ENCODE measurements at places on chromosomes 5 and 9. TPM values are rescaled to one million over a fixed set of nuclear protein-coding genes. Genes with fewer than 3 reads are reported as not detected.

- DNase-seq, result peak; percentile 53
- H3K4me3 ChIP-seq, result no peak overlapping the region
- no peaks in the 10 kb centered on the region for H3K36me3 ChIP-seq
- no peaks in the 10 kb centered on the region for H3K4me1 ChIP-seq
Measured at GRCh38 chr5:133569347-133569746, 43.0 kb downstream of the FSTL4 start.

- H3K4me3 ChIP-seq, result no peak overlapping the region
- H3K27me3 ChIP-seq, result no peaks in the 10 kb centered on the region
- peak; percentile 58 for DNase-seq
- no peaks in the 10 kb centered on the region for H3K36me3 ChIP-seq
- H3K27ac ChIP-seq, result no peak overlapping the region
- H3K4me1 ChIP-seq, result no peaks in the 10 kb centered on the region
Measured at GRCh38 chr9:306907-307306, 92.2 kb downstream of the DOCK8 start.

DNA sequence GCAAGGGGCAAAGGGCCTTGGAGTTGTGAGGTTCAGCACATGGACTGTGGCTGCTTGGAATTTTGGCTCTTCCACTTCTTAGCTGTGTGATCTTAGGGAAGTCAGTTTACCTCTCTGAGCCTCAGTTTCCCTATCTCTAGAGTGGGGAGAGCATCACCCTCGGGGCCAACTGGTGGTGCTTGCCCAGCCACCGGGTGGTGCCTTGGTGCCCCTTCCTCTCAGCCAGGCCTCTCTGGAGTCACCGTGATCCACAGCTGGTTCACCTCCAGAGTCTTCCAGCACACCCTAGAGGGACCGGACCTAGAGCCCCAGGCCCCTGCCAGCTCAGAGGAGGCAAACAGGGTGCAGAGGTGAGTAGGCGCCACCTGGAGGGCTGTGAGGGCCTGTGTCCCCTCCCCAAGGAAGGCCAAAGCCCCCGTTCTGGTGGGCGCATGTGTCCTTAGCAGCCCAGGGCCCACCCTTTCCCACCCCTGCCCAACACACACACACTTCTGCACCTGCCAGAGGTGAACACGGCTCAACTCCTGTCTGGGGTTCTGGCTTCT, 7.7 kb downstream of the ADGRD2 start:
- H3K27me3 ChIP-seq, result no peaks in the 10 kb centered on the region
- H3K36me3 ChIP-seq, result no peaks in the 10 kb centered on the region
- DNase-seq, result no peak

DNA sequence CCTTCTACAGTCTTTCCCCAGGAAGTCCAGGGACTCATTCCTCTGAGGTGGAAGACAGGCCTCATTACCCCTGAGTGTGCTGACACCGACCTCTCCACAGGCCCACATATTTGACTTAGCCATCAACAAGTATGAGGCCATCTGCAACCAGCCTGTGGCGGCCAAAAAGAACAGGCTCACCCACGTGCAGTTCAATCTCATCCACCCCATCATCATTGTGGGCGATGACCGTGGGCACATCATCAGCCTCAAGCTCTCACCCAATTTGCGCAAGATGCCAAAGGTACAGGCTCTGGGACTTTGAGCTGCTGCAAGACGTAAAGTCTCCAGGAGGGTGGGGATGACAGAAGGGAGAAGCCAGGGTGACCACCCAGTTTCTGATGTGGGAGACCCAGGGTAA, 5.6 kb downstream of the ENHO start:
- peaks cover 18% of the 10 kb centered on the region for H3K4me1 ChIP-seq
- no peak overlapping the region for H3K27ac ChIP-seq
- H3K4me3 ChIP-seq, result no peak overlapping the region

DNA sequence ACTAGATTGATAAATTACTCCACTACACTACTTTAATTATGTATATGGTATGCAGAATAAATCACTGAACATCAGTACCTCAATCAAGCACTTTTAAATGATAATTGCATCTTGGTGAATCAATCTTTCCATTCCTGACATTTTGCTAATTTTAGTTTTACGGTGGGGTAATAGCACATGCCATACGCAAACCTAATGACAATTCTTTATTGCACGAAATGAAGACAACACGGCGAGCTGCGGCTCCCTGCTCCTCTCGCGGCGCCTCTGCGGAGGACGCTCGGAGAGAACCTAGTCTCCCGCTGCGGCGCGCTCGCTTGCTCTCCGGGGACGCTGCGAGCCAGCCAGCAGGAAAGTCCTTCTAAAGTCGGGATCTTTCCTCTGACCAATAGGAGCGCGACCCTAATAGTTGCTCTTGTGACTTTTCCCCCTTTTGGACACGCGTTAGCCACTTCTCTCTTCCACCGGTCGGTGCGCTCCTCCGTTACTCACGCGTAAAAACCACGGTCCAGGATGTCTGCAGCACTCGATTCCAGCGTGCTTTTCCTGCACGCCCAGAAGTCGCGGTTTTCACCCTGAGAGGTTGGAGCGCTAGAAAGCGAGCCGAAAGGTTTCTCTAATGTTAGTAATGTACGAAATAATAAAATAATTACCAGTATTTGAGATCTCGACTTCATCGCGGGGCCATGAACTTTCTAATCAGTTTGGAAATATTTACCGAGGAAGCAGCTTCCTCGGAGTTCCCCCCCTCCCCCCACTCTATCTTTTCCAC, 1.0 kb upstream of the MEF2C start:
- H3K27me3 ChIP-seq, result no peaks in the 10 kb centered on the region
- H3K4me3 ChIP-seq, result peak overlapping the region; percentile 74
- H3K4me1 ChIP-seq, result no peaks in the 10 kb centered on the region
- H3K27ac ChIP-seq, result peak overlapping the region; percentile 93

DNA sequence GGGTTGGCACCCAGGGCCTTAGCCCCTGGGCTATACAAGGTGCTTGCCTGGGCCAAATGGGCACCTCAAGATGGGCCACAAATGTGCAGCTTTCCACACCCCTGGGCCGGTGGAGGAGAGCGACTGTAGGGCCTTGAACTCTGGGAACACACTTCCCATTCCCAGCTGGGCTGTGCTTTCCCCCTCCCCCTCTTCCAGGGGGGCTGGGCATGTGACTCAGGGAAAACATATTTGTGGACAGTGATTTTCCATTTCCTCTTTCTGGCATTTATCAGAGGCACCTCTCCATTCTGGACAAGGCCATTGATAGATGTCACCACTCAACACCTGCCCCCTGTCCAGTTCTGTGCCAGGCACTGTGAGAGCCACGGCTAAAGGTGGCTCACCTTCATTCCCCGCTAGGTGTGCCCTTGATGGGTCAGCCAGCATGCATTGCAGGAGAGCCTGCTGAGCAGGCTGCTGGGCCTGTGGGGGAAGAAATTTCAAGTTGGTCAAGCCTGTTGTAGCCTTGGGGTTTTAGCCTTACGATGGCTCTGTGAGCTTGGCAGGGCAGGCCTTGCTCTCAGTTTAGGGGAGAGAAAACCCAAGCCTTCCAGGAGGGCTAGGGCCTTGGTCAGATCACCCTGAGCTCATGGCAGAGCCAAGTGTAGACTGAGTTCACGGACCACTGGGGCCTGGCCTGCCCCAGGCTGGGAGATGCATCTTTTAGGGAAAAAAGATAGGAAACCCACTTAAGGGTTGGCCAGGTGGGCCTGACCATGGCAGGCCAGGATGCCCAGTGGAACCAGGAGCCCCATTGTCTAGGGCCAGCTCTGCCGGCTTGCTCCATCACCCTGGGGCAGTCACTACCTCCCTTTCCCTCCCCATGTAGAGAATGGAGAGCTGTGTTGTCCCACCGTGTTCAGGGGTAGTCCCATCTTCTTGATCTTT, 113.9 kb downstream of the DAB2IP start:
- peak; percentile 59 for DNase-seq
- peaks cover 17% of the 10 kb centered on the region for H3K4me1 ChIP-seq

GRCh38 chr5:142096382-142096781, 12.2 kb upstream of the NDFIP1 start:
- H3K27ac ChIP-seq, result peak overlapping the region; percentile 65
- no peaks in the 10 kb centered on the region for H3K27me3 ChIP-seq
- no peak for DNase-seq
- H3K36me3 ChIP-seq, result no peaks in the 10 kb centered on the region

DNA sequence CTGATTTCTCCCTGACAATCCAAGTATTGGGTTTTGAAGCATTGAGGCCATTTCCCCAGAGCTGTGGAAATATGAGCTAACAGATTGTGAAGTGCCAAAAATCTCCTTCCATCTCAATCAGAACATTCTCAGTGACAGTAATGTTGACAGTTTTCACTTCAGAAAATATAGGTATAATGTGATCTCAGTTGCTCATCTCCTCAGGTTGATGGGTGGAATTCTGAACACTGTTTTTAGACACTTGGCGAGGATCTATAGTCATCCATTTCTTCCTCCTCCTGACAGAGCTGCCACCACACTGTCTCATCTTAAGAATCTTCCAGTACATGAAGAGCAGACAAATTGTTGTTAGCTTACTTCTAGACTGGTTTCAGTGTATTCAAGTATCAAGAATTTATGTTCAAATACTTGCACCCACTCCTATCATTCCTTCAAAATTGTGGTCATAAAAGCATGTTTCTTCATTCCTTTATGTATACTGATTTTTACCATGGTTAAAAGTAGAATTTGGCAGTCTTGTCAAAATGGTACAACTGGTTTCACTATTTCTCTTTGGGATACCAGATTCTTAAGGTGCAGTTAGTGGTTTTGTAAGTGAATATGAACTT, 199.7 kb upstream of the TLE4 start:
- H3K4me3 ChIP-seq, result no peak overlapping the region
- H3K27ac ChIP-seq, result no peak overlapping the region
- no peaks in the 10 kb centered on the region for H3K27me3 ChIP-seq
- no peak for DNase-seq
- H3K36me3 ChIP-seq, result no peaks in the 10 kb centered on the region
- no peaks in the 10 kb centered on the region for H3K4me1 ChIP-seq

DNA sequence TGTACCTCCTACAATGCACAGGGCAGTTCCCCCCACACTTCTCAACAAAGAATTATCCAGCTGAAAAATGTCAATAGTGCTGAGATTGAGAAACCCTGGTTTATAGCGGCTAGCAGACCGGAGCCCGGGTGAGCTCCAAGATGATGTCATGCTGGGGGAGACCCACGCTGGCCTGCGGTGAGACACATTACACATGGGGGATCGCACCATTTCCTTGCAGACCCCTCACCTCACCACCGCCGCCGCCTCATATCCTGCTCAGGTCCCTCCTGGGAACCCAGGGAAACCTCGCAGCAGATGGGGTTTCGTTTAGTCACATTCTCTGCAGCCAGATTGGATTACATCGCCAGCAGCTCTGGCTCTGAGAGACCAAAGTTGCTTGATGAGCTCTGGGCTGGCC, 14.7 kb upstream of the TNC start:
- no peaks in the 10 kb centered on the region for H3K4me1 ChIP-seq
- no peaks in the 10 kb centered on the region for H3K36me3 ChIP-seq
- H3K27ac ChIP-seq, result no peak overlapping the region
- DNase-seq, result no peak

DNA sequence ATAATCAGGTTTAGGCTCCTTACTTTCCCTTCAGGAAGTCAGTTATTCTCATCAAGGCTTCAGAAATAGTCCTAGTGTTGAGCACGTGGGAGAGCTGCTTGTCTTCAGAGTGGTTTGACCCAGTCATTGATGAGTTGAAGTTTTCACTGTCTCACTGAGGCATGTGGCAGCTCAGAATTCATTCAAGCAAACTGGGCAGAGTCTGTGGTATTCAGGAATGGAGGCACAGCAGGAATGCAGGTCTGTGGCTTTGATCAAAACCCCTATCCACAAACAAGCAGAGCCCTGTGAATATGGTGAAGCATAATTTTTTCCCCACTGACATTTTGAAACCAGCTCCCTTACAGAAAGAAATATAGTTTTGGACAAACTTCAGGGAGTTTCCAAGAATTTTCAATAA, 207.3 kb downstream of the CD180 start:
- H3K4me1 ChIP-seq, result no peaks in the 10 kb centered on the region
- no peak overlapping the region for H3K4me3 ChIP-seq
- no peaks in the 10 kb centered on the region for H3K36me3 ChIP-seq
- no peaks in the 10 kb centered on the region for H3K27me3 ChIP-seq
- H3K27ac ChIP-seq, result no peak overlapping the region

- no peaks in the 10 kb centered on the region for H3K4me1 ChIP-seq
- H3K36me3 ChIP-seq, result no peaks in the 10 kb centered on the region
- DNase-seq, result no peak
- no peaks in the 10 kb centered on the region for H3K27me3 ChIP-seq
- H3K27ac ChIP-seq, result no peak overlapping the region
- no peak overlapping the region for H3K4me3 ChIP-seq
Measured at GRCh38 chr5:6592601-6593000, 40.2 kb downstream of the NSUN2 start.

DNA sequence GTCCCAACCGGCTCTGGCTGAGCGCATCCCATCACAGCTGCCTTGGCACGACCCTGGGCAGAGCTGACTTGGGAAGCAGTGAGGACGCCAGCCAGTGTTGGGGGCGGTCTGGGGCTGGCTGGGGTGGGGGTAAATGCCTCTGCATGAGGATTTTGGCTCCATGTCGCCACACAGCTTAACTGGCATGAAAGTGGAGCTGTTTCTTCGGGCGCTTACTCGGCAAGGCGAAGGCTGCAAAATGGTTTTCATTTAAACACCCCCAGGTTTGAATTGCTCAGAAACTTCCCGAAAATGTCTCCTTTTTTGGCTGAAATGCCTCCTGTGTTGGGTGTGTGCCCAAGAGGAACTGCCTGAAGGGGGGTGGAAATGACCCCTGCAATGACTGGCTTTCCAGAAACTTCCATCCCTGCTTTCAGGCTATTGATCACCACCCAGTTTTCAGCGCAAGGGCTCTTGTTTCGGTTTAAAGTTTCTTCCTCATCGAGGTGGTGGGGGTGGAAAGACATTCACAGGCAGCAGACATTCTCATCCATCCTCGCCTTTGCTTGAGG, 38.3 kb downstream of the PTGES start:
- no peak overlapping the region for H3K4me3 ChIP-seq
- no peaks in the 10 kb centered on the region for H3K36me3 ChIP-seq
- peaks cover 8% of the 10 kb centered on the region for H3K4me1 ChIP-seq
- DNase-seq, result no peak

DNA sequence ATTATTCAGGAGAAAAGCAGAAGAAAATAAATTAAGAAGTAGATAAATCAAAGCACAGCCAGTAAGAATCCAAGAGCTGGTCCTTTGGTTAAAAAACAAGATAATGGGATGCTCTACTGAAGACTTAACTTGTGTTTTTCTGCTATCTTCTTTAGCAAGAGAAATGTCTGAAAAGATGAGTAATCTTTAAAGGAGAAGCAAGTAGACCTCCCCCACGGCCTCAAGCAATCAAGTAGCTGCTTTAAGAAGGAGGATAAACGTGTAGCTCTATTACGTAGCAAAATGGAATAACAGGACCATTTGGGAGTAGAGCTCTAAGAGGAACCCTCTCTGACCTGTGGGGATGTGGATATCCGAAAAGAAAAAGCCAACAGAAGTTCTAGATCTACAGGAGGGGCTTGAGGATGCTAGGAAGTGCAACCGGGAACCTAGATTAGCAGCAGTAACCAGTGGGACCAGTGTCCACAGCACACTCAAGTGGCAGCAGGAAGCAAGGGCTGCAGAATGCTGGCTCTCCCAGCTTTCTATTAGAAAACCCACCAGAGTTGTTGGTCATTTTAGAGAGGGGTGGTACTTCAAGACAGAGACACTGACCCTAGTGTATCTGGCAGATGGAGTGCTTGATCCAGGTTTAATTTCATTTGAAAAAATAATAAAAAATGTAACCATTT, 185.4 kb downstream of the GABBR2 start:
- DNase-seq, result no peak
- no peak overlapping the region for H3K27ac ChIP-seq
- H3K4me3 ChIP-seq, result no peak overlapping the region
- no peaks in the 10 kb centered on the region for H3K36me3 ChIP-seq

The IL13 gene
- 17.3 TPM for total RNA-seq

The SNCAIP gene
- total RNA-seq, result 12.7 TPM

The NUP155 gene
- 67.6 TPM for total RNA-seq

The CNTLN gene
- 19.9 TPM for total RNA-seq

The OR2Y1 gene
- not detected for total RNA-seq

The FOXD4L4 gene
- 0.62 TPM for total RNA-seq

The NEK6 gene
- 11.5 TPM for total RNA-seq

Data from testis (tissue), 5 donors.